Tibial artery (tissue), 4 donors: ENCODE measurements at places on chromosomes 4 and X.

- DNase-seq, result no peak
Observed at GRCh38 chr4:102832667-102833066, 5.3 kb upstream of the UBE2D3 start.

DNA sequence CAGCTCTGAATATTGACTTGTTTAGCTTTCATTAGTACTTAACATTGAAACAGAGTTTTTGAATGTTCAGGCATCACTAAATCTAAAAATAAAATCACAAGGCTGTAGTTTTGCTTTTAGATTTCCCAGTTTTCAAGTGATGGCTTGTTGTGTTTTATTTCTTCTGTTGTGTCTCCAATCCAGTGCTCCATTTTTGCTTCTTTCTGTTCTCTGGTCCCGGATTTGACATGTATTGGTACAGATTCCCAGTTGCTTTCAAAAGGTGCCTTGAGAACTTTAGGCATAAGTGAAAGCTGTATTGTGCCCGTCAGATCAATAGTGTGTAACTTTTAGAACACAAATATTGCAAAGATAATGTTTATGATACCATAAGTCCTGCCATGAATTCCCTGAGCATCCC lies 53.2 kb downstream of the ARHGAP10 start:
- no peak for DNase-seq

- DNase-seq, result no peak
Observed at GRCh38 chr4:115117651-115118050, 4.2 kb upstream of the NDST4 start.

DNA sequence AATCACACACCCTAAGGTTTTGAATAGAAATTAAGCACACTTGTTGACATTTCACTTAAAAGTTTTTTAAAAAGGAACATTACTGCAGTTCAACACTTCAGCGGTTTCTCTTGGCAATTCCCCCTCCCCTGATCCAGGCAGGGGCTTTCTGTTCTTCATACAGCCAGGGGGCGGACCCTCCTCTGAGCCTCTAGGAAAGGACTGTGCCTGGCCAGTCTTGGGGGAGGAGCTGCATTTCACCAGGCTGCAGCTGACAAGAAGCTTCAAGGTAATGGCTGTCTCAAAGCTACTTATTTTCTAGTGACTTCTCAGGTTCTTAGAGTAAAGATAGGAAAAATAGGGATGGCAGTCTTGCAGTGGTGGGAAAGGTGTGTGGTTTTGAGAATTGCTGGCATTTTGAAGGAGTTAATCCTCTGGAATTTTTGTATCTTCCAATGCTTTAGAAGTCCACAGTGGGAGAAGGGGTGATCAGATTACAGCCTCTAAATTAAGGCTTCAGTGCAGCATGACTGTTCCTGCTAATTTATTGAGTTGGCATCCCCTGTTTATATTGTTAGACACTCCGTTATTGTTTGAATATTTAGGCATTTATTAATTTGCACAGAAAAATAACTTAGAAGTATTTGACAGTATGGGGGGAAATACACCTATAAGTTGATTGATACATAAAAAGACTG lies 33.5 kb downstream of the PWWP3B start:
- DNase-seq, result no peak

- DNase-seq, result no peak
Observed at GRCh38 chrX:65990702-65991101, 49.2 kb downstream of the VSIG4 start.

GRCh38 chrX:121161501-121161933 lies 114.1 kb downstream of the GLUD2 start:
- no peak for DNase-seq

GRCh38 chrX:152845618-152846240 lies 14.9 kb downstream of the NSDHL start:
- DNase-seq, result no peak

GRCh38 chr4:80073473-80074008 lies 512 bp upstream of the ANTXR2 start:
- no peak for DNase-seq

DNA sequence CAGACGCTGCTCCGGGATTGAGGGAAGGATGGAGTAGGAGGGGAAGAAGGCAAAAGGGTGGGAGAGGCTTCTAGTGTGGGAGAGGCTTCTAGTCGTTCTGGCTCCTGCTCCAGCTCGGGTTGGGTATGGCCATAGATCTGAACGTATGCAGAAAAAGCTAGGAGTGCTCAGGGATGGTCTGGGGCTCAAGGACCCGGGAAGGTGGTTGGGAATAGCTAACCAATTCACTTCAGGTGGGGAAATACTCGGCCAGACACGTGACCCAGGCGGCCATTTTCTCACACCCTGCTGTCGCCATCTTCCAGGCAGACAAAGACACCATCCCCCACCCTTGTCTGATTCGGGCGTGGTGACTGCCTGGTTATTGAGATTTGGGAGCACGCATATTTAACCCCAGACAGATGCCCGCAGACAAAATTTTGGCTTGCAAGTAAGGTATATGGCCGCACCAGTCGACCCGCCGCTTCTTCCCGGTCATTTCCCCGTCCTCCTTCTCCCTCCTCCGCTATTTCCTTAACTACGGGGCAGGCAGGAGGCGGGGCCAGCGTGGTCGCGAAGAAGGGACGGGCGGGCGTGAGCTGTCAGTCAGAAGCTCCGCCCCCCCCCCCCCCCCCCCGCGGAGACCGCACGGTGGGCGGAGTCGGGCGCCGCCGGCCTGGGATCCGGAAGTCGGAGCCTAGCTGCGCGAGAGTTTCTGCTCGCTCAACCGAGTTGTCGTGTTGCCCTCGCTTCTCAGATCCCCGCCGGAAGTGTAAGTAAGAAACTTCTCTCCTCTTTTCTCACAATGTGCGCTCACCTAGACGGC lies at the start of gene GNL3L:
GNL3L (plus strand) TSS at position 668 of the 805 bp plus-strand sequence. CDS start 2,348 bp downstream, outside the sequence.
- DNase-seq, result peak; percentile 94

DNA sequence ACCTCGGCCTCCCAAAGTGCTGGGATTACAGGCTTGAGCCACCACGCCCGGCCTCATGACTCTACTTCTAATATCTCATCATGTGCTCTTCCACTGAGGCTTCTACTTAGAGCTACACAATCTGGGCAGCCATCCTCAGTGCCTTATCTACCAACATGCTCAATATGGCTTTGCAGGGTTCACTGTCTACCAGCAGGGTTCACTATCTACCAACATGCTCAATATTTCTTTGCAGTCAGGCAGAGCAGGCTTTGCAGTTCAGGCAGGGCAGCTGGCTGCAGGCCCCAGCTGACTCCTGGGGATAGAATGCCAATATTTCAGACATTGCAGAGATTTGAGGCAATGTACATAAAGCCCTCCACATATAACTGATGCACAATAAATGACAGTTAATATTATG lies 47.5 kb downstream of the PKD2 start:
- DNase-seq, result no peak

DNA sequence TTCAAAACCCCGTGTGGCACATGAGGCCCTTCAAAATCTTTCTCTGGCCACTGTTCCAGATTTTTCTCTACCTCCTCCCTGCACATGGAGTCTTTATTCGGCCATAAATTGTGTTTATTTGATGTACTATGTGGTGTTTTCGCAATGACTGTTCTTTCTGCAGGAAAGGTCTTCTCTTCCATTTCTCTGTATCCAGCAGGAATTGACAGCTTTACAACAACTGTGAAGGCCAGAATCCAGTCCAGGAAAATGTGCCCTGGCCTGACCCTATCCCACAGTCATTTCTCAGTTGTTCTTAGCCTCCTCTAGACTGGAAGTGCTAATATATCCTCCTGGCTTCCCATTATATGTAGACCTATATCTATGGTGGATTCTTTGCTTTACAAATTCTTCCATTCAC lies 191.4 kb downstream of the COL25A1 start:
- DNase-seq, result no peak

DNA sequence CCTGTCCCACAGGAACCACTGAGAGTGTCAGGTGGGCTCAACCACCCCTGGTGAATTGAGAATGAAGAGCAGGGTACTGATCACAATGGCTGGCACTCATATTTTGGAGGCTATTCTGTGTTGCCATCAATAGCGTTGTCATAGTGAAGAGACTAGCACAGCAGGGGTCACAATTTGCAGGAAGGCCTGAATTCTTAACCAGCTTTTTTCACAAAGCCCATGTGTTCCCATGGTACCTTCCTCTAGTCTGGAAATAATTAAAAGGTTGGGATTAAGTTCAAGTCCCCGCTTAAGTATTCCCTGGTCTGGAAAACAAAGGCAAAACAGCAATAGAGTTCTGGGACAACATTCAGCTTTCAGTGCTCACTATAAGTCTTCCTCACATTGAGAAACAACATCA lies 1051.7 kb downstream of the C4orf33 start:
- DNase-seq, result no peak

- no peak for DNase-seq
Observed at GRCh38 chrX:136185401-136186022, 38.2 kb downstream of the FHL1 start.

DNA sequence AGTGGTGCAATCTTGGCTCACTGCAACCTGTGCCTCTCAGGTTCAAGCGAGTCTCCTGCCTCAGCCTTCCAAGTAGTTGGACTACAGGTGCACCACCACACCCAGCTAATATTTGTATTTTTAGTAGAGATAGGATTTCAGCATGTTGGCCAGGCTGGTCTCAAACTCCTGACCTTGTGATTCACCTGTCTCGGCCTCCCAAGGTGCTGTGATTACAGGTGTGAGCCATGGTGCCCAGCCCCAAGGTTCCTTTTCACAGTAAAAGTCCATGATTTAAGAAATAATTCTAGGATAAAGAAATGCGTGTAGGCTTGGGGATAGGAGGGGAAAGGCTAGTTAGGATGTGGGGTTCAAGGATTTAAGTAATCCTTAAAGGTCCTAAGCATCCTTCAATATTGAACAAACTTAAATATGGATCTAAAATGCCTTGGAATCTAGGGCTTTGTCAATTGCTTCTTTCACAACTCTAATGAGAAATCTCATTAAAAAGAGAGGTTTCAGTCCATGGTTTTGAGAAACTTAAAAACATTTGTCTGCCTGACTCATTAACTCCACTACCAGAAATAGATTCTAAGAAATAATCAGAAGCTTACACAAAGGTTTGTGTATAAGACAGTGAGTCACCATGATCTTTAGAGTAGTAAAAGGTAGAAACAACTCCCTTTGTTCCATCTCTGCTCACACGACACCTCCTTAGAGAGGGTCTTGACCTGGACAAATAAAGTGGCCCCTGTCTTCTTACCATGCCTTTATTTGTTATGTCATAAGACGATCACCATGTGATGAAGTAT lies 203.2 kb downstream of the PTTG2 start:
- no peak for DNase-seq

DNA sequence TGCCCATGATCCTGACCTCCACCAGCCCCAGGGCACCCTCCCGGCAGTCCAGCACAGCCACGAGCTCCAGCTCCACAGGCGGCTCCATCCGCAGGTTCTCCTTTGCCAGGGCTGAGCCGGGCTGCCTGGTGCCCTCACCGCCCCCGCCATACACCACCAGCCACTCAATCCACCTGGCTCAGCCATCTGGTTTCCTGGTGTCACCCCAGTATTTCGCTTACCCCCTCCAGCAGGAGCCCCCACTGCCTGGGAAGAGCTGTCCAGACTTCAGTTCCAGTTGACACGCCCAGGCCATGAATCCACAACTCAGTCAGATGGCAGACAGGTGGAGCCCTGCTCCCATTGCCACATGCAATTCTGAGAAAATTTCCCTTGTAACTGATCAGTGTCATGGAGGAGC lies 3.9 kb downstream of the SHISA3 start:
- DNase-seq, result no peak

GRCh38 chrX:103918571-103919269 lies 43.7 kb upstream of the TMSB15B start:
- peak; percentile 83 for DNase-seq

- no peak for DNase-seq
Observed at GRCh38 chr4:13980317-13981310, 353.1 kb upstream of the BOD1L1 start.

DNA sequence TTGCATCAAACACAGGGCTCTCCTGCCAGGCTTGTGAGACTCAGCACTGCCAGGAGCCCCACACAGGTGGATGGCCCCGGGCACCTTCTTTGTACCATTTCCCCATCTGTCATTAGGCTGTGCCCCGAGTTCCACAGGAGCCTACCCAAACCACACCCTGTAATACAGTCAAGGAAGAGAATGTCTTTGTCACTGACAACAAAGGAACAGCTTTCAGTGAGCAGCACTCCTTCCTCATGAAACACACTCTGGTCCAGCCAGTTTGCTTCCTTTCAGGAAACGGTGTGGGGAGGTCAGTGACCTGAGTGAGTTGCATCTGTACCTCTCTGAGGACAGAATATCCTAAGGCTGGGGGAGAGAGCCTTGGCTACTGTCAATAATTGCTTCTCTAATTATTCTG lies 53.7 kb downstream of the LNX1 start:
- no peak for DNase-seq

DNA sequence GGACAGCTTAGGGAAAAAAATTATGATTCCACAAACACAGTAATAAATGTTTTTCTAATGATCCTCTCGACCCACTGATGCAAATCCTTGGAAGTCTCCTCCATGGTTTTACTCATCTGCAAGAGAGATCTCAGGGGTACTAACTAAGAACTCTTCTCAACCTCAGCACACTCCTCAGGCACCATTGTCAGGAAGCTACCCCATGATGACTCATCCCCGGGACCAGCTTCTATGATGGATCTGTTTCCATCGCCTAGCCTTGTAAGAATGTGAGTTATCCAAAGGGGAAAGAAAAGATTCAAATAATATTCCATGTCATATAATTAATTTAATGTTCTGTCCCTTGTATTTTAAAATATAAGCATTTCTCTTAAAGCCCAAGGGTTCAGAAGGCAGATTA lies 816.1 kb upstream of the IGFBP7 start:
- no peak for DNase-seq

DNA sequence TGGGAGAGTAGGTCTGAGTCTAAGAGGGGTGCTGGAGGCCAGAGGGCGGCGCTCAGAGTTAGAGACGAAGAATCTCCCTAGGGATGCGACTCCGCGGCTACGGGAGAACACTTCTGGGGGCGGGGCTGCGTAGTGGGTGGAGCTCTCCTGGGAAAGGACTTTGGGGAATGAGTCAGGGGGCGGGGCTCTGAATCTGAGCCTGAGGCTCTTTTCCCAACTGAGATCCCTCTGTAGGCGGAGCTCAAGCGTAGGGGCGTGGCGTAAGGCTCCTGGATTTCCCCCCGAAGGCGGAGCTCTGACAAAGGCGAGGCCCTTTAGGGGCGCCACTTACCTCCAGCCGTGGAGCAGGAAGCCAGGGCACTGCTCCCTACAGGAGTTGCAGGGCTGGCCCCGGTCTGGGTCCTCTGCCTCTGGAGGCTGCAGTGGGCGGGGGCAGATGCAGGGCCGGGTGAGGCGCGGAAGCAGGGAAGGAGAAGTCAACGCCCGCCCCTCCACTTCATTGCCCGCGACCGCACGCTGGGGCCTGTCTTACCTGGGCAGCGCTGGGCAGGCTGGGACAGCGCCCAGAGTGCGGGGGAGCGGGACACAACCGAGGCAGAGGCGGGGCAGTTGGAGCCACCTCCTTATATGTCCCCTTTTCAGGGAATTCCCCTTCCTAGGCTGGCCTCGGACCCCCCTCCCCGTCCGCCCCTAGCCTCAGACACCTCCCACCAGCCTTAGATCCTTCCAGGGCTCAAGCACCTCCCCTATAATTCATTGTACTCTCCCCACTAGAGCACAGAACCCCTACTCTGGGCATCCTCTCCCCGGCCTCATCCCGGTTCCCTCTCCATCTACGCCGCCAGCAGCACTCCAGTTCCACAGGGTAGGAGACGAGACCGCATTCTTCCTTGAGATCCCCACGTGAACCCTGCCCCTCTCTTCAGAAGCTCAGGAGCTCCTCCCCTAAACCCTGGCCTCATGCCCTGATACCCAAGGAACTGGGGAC lies 1.6 kb downstream of the PRICKLE3 start:
- peak; percentile 92 for DNase-seq
